ENCODE measurements at places on chromosomes 16 and 17. TPM values are rescaled to one million over a fixed set of nuclear protein-coding genes. Genes with fewer than 3 reads are reported as not detected.

- no peak for DNase-seq
These were observed 18.1 kb downstream of the RHBDL3 start for GRCh38 chr17:32283745-32284201.

- DNase-seq = no peak
These were observed 103.5 kb upstream of the KIF2B start for GRCh38 chr17:53719229-53719628.

GRCh38 chr16:12917246-12917645 is 15.8 kb downstream of the SHISA9 start:
- DNase-seq = no peak

DNA sequence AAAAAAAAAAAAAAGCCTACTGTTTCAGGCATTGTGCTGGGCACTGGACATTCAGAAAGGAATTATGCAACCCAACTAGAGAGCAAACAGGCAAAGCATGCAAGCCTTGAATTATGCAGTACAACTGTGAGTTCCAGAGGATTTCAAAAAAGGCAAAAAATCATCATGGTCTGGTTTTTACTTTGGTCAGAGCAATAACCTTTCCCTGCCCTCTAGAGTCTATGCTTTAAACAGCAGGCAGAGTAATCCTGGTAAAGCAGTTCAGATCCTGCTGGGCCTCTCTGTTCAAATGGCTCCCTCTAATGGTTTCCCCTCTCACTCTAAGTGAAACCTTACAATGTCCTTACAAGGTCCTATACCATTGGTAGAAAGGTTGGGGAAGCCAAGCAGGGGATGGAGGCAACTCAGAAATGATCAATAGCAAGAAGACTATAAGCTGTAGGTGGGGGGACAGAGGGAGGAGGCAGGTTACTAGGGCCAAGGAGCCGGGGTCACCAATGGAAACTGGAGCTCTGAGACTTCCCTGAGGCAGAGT is 4.6 kb upstream of the TAF15 start:
- no peak for DNase-seq

DNA sequence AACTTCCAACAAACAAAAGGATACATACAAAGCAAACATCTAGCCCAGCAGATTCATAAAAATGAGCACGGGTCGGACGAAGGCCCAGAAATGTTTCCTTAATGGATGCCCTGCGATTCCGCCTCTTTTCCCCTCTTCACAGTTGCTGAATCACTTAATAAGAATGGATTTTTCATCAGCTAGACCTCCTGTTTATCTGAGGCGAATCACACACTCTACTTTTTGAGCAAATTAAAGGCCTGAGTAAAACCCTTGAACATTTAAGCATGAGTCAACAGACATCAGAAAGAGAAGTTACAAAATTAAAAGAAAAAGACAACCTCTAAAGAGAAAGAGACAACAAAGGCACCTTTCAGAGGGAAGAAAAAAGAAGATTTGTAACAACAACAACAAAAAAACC is 44.7 kb downstream of the HS3ST3A1 start:
- DNase-seq = no peak

DNA sequence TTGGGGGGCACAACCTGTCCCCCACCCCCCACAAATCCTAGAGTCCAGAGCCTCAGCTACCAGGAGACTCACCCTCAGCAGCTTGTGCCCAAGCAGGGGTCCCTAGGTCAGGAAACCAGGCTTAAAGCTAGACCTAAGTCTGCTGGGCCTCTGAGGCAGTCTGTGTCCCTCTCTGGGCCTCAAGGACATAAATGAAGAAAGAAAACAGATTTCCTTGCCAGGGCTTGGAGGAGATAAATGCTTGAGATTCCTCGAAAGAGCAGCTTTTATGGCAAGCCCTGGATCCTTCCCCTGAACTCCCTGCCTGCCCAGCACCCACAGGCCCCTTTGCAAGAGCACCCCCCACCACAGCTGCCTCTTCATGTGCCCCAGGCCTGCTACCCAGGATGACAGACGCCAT is 3.3 kb downstream of the SRCIN1 start:
- DNase-seq = no peak

DNA sequence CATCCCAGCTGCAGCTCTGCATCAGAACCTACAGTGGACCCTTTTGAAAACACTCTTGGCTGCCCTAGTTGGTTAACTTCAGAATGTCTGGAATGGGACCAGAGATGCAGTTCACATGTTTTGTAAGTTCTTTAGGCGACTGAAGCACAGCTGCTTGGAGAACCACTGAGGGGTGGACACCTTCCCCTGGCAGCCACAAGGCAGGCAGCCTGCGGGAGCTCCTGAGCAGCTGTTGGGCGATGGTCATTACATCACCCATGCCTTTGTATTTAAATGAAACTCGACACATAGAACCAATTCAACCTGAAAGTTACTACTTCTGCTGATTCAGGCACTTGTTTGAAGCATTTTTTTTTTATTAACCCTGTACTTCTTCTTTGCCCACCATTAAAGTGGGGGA is 151.5 kb downstream of the LGALS9B start:
- DNase-seq = no peak

DNA sequence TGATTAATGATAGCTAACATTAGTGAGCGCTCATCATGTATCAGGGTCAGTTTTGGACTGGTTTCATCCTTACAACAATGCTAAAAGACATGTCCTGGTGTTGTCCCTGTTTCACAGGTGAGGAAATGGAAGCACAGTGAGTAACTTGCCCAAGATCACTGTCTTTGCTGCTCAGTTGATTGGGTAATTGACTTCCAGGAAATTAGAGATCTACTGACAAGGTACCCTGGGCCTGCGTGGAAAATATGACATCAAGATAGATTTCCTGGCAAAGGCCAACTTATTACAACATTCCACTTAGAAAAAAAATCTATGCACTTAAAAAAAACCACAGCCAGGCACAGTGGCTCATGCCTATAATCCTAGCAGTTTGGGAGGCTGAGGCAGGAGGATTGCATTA is 96.3 kb downstream of the CYLD start:
- DNase-seq = no peak

GRCh38 chr17:32239456-32239855 is 26.2 kb upstream of the RHBDL3 start:
- DNase-seq = no peak

GRCh38 chr17:1597861-1598342 is 30.7 kb downstream of the SLC43A2 start:
- no peak for DNase-seq

- no peak for DNase-seq
These were observed 4.2 kb downstream of the ADCY9 start for GRCh38 chr16:4111748-4112696.

GRCh38 chr17:81399481-81400153 is 4.4 kb downstream of the BAHCC1 start:
- DNase-seq = no peak

DNA sequence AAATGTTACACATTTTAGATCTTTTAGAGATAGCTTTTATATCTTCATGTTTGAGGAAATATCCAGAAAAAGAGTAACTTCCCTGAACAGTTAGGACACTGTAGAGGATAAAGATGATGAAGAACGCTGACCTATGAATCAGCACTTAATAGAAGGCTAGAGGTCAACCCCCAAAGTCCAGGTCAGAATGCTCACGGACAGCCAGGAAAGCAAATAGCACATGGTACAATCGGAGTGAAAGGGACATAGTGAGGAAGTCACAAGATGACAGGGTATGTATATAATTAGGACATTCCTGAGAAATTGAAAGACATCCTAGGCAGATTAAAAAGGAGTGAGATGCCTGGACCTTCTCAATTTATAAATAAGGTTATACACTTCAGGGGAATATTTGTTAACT is 55.1 kb upstream of the CNTNAP4 start:
- DNase-seq = no peak

- no peak for DNase-seq
These were observed 37.7 kb upstream of the SREBF1 start for GRCh38 chr17:17874478-17874877.

DNA sequence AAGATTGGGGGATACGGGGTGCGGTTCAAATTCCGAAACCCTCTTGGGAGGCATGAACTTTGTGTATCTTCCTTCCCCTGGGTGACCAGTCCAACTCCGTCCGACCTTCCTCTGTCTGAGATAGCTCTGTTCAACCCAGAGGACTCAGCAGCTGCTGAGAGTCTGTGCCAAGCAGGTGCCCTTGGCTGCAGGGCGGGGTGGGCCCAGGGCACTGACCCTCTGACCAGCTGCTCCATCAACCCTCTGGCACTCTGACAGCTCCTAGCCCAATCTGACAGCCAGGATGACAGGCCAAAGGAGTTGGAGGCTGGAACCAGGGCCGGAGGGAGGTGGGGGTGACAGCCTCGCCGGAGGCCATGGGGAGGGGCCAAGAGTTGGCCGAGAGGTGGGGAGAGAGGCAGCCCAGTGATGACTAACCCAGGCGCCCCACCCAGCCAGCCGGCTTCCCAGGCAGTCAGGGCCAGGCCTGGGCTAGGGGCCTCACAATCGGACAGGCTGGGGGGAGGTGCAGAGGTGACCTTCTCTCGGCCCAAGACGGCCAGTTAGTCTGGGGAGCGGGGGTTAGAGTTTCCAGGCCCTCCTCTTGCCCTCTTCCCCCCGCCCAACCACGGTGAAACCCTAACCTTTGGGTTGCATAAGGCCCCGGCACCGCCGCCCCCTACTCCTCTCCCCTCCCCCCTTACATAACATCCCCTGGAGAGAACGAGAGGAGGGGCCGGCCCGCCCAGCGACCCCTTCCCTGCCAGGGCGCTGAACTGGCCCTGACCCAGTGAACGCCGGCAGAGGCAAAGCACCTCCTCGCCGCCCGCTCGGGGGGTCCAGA is 5.0 kb upstream of the TLCD2 start:
- DNase-seq = peak; percentile 97

GRCh38 chr16:914440-914839 is 56.3 kb downstream of the LMF1 start:
- DNase-seq = no peak

DNA sequence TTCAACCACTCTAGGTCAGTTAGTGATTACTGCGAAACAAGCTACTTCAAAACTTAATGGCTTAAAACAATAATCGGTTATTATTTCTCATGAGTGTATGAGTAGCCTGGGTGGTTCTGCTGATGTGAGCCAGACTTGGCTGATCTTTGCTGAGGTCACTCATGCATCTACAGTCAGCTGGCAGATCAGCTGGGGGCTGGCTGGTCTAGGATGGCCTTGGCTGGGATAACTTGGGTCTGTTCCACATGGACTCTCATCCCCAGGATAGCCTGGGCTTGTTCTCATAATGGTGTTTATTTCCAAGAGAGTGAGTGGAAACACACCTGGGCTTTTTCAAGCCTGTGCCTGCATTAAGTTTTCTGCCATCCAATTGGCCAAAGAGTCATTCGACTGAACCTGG is 13.0 kb downstream of the CCDC182 start:
- DNase-seq = no peak

DNA sequence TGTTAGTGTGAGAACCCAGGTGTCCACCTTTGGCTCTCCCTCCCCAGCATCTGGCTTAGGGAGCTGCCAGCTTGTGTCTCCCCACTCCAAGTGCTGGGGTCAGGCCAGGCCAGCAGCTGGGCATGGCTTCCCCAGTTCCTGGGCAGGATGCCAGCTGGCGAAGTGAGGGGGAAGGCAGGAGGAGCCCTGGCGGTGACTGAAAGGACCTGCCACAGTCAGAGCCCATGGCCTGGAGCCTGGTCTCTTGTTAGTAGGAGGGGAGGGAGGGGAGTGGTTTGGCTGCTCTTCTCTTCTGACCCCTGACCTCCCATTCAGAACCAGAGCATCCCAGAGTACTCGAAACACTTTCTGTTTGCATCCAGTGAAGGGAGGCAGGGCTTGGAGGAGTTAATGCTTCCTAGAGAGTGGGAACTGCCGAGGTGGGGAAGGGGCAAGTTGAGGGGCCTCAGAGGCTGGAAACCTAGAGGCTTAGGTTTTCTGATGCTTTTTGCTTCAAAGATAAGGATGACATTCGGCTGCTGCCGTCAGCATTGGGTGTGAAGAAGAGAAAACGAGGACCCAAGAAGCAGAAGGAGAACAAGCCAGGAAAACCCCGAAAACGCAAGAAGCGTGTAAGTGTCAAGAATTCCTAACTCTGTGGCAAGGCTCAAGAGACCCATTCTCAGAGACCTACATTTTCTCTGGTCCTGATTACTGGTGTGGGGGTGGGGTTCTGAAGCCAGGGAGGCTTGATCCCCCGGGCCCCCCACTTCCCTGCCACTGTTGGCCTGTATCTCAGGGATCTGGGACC is 772 bp downstream of the CHD3 start:
- peak; percentile 96 for DNase-seq

- DNase-seq = no peak
These were observed 5.0 kb downstream of the CTF1 start for GRCh38 chr16:30901201-30902028.

DNA sequence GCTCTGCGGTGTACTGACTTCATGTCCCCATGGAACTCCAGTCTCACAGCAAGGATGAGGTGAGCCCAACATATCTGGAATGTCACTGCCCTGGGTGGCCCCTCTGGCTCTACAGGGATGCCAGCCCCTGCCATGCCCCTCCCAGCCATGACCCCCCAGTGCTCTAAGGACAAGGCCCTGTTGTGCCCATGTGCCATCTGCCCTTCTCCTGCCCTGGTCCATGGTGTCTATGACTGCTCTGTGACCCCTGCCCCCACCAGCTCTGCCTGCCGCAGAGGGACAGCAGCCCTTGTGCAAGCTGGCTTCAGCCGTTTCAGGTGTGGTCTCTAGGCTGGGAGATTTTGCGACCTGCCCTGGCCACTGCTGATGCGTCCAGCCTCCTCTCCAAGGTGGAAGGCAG is 40.3 kb downstream of the TK2 start:
- no peak for DNase-seq

DNA sequence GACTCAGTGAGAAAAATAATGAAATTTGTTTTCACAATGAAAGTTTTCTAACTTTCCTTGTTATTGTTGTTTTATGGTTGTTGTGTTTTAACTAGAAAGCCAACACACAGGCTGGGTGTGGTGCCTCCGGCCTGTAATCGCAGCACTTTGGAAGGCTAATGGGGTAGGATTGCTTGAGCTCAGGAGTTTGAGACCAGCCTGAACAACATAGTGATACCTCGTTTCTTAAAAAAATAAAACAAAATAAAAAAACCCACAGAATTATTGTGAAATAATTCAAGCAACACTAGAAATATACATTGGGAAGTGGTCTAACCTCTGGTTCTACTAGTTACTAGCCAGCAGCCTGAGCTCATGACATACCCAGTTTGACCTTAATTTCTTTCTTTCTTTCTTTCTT is 630 bp downstream of the MILR1 start:
- no peak for DNase-seq

- no peak for DNase-seq
These were observed 49.9 kb downstream of the BAIAP2 start for GRCh38 chr17:81084680-81085419.

- DNase-seq = no peak
These were observed 6.7 kb downstream of the MRPL58 start for GRCh38 chr17:75019146-75019545.

FAM20A gene
- 3.3 TPM for total RNA-seq

ZNF423 gene
- 9.1 TPM for total RNA-seq

METTL16 gene
- total RNA-seq = 26.2 TPM

HSD17B2 gene
- total RNA-seq = not detected

GRAP gene
- 3.3 TPM for total RNA-seq

LIMD2 gene
- total RNA-seq = 11.2 TPM

PMFBP1 gene
- not detected for total RNA-seq

RASL10B gene
- 16.9 TPM for total RNA-seq

CMTM2 gene
- total RNA-seq = not detected

VMO1 gene
- total RNA-seq = 3.3 TPM

PRKCB gene
- total RNA-seq = 7.1 TPM

BORCS6 gene
- total RNA-seq = 8.6 TPM

KRTAP3-2 gene
- not detected for total RNA-seq

RAI1 gene
- 18.7 TPM for total RNA-seq

NPTX1 gene
- total RNA-seq = 5.5 TPM
